ENCODE measurements at places on chromosomes 2 and 18.

DNA sequence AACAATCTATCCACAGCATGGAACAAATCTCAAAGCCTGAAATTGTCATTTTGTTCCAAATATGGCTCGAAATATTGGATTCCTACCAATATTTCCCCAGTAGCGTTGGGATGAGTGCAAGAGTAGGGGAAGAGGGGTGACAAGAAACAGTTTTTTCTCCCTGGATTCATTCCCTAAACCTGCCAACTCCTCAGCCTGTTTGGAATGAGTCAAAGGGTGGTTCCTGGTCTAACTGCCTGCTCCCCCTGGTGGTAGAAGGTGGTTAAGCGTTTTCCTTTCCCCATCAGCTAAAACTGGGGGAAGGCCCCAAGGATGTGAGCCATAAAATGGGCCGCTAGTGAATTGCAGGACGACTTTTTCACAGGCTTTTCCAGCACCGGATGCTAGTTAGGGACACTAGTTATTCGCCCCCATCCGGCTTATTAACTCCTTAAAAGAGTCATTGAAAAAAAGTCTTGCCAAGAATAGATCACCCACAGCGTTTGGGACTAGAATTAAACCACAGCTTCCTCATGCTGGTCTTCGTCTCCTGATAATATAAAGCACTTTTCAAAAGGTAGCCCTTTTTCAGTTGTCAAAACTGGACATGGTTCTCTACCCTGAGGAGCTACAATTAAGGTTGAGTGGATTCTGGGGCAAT, 72.5 kb downstream of the DHRS9 start:
- no peak overlapping the region for H3K27ac ChIP-seq
- no peak overlapping the region for H3K4me3 ChIP-seq
- no peaks in the 10 kb centered on the region for H3K36me3 ChIP-seq
- no peaks in the 10 kb centered on the region for H3K4me1 ChIP-seq

DNA sequence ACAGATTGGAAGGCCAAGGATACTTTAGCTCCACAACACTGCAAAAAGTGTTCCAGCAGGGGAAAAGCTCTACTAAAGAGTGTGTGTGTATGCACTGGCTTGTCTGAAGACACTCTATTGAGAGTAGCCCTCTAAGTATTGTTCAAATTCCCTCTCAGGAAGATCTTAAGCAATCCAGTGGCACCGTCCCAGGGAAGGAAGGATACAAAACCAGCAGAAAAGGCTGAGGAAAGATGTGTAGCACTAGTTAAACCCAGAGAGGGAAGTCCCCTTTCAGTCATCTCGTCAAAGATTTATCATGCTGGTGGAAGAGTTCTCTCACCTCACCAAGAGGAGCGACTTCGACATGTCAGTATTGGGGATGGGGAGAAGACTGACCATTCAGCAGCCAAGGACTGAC, 50.5 kb downstream of the DHRS9 start:
- no peak overlapping the region for H3K27ac ChIP-seq
- H3K4me3 ChIP-seq: no peak overlapping the region
- H3K27me3 ChIP-seq: no peaks in the 10 kb centered on the region
- DNase-seq: no peak
- no peaks in the 10 kb centered on the region for H3K4me1 ChIP-seq

- no peaks in the 10 kb centered on the region for H3K27me3 ChIP-seq
- no peaks in the 10 kb centered on the region for H3K4me1 ChIP-seq
- H3K27ac ChIP-seq: no peak overlapping the region
- H3K36me3 ChIP-seq: no peaks in the 10 kb centered on the region
- no peak for DNase-seq
These were observed 90.8 kb upstream of the KCTD1 start for GRCh38 chr18:26639149-26639548.

DNA sequence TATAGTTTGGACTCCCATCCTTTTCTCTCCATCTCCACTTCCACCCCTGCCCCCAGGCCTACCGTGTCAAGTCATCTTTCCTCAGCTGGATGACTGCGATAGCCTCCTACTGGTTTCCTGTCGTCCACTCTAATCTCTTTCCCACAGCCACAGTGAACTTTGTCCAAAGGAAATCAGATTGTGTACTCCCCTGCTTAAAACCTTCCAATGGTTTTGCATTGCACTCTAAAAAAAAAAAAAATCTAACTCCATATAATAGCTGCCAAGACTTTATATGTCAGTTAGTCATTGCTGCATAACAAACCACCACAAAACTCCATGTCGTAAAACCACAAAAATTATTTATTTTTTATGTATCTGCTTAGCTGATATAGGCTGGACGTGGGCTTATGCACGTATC, 160.2 kb upstream of the CCDC68 start:
- no peaks in the 10 kb centered on the region for H3K36me3 ChIP-seq
- H3K27ac ChIP-seq: no peak overlapping the region
- H3K4me3 ChIP-seq: no peak overlapping the region
- no peaks in the 10 kb centered on the region for H3K4me1 ChIP-seq
- no peaks in the 10 kb centered on the region for H3K27me3 ChIP-seq

GRCh38 chr2:57834666-57835065, 211.9 kb upstream of the VRK2 start:
- H3K4me3 ChIP-seq: no peak overlapping the region
- no peaks in the 10 kb centered on the region for H3K36me3 ChIP-seq
- no peaks in the 10 kb centered on the region for H3K27me3 ChIP-seq
- no peak for DNase-seq

DNA sequence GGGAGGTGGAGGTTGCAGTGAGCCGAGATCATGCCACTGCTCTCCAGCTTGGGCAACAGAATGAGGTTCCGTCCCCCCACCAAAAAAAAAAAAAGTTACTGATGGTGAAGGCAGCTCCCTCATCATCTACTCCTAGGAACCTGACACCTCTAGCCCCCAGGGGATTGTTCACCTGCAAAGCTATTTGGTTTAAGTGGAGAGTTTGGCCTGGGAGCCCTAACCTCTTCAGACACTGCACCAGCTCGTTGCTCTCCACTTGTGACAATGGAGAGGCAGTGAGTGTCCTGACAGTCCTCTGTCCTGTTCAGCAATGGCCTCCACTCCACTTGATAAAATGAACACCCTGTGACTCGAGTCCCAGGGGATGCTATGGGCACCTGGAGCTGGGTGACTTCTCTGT, 43.5 kb downstream of the ATP6V1C2 start:
- no peaks in the 10 kb centered on the region for H3K36me3 ChIP-seq
- H3K4me3 ChIP-seq: no peak overlapping the region
- H3K27ac ChIP-seq: no peak overlapping the region
- H3K27me3 ChIP-seq: no peaks in the 10 kb centered on the region
- no peak for DNase-seq
- no peaks in the 10 kb centered on the region for H3K4me1 ChIP-seq

GRCh38 chr18:48902856-48903601, 47.7 kb downstream of the SMAD7 start:
- no peaks in the 10 kb centered on the region for H3K36me3 ChIP-seq
- H3K27me3 ChIP-seq: no peaks in the 10 kb centered on the region

GRCh38 chr2:112607680-112608438, 23.4 kb downstream of the CHCHD5 start:
- no peaks in the 10 kb centered on the region for H3K27me3 ChIP-seq
- DNase-seq: no peak
- no peak overlapping the region for H3K27ac ChIP-seq
- H3K4me3 ChIP-seq: no peak overlapping the region
- no peaks in the 10 kb centered on the region for H3K4me1 ChIP-seq

GRCh38 chr2:112601754-112602153, 17.3 kb downstream of the CHCHD5 start:
- no peaks in the 10 kb centered on the region for H3K4me1 ChIP-seq
- H3K36me3 ChIP-seq: no peaks in the 10 kb centered on the region
- DNase-seq: no peak

All from naive thymus-derived CD4-positive, alpha-beta T cell (primary cell).